ENCODE measurements at places on chromosomes 6 and 20. TPM values are rescaled to one million over a fixed set of nuclear protein-coding genes. Genes with fewer than 3 reads are reported as not detected.

GRCh38 chr6:71289039-71289801 lies 609 bp downstream of the OGFRL1 start:
- no peak for DNase-seq

DNA sequence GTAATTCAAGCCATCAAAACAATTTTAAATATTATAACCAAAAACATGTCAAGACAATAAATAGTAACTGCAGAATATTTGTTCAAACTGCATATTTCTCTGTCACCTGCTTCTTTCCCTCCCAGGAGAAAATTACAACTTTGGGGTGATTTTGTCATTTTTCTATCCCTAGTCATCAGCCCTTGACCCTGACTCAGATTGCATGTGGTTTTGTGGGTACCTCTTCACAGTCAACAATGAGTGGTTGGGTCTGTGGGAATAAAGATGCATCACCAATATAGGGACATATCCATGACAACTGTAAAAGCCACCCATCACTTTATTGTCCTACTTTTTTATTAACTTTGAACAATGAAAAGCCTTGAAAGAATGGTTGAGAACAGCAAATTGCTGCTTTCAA lies 7.3 kb downstream of the COL10A1 start:
- DNase-seq, result no peak

DNA sequence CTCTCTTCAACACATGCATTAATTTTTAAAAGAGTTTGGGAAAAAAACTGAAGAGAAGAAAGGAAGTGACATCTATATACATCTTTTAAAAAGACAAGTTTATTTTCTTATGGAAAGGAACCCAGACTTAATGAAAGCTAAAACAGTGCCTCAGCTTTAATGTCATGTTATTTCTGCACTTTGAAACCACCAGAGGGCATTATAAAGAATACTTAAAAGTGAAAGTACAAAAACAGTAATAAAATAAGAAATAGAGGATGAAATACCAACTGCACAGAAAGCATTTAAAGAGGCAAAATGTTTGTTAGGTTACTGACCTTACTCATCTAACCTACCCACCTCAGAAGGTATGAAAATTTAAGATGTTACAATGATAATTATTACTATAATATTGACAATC lies 98.8 kb downstream of the HUS1B start:
- DNase-seq, result no peak

The PKIB gene
- 0.19 TPM for total RNA-seq

The PERP gene
- total RNA-seq, result 1.1 TPM

Data from GM12878 (cell line).